ENCODE measurements at places on chromosomes 7 and 10. TPM values are rescaled to one million over a fixed set of nuclear protein-coding genes. Genes with fewer than 3 reads are reported as not detected.
A peak's percentile ranks its signal among the peaks of the same experiment; 100 is the strongest.

- peaks cover 4% of the 10 kb centered on the region for H3K4me1 ChIP-seq
- no peak overlapping the region for H3K4me3 ChIP-seq
- no peak overlapping the region for H3K27ac ChIP-seq
- DNase-seq, result no peak
- no peaks in the 10 kb centered on the region for H3K36me3 ChIP-seq
These were observed 868 bp downstream of the EMX2 start for GRCh38 chr10:117543225-117544003.

GRCh38 chr7:148419856-148420832 is 170.4 kb upstream of the C7orf33 start:
- H3K27me3 ChIP-seq, result no peaks in the 10 kb centered on the region
- H3K4me3 ChIP-seq, result no peak overlapping the region
- H3K36me3 ChIP-seq, result no peaks in the 10 kb centered on the region
- no peak for DNase-seq

- no peak for DNase-seq
- H3K27ac ChIP-seq, result no peak overlapping the region
- no peaks in the 10 kb centered on the region for H3K4me1 ChIP-seq
- H3K27me3 ChIP-seq, result no peaks in the 10 kb centered on the region
- H3K4me3 ChIP-seq, result no peak overlapping the region
These were observed 399.5 kb upstream of the ANKRD30A start for GRCh38 chr10:36725581-36726520.

DNA sequence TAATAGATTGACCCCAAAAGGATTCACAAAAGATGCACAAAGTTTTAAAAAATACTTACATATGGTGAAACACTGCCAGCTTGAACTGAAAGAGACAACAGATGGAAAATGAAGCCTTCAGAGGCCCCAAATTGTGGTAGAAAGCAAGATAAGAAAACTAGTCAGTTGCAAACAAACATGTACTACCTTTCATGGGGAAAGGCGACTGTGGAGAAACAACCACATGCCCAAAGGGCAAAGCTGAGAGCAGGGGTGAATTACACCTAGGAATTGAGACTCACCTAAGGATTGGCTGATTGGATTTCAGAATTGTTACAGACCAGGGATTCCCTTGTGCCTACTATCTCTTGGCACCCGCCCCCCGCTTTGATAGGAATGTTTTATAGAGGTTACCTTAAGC is 13.1 kb downstream of the EPC1 start:
- H3K27ac ChIP-seq, result no peak overlapping the region
- H3K4me1 ChIP-seq, result peaks cover 96% of the 10 kb centered on the region
- no peak for DNase-seq
- H3K27me3 ChIP-seq, result no peaks in the 10 kb centered on the region

- H3K36me3 ChIP-seq, result no peaks in the 10 kb centered on the region
- no peak overlapping the region for H3K27ac ChIP-seq
- H3K4me1 ChIP-seq, result no peaks in the 10 kb centered on the region
These were observed 24.9 kb downstream of the INSIG1 start for GRCh38 chr7:155322530-155322929.

DNA sequence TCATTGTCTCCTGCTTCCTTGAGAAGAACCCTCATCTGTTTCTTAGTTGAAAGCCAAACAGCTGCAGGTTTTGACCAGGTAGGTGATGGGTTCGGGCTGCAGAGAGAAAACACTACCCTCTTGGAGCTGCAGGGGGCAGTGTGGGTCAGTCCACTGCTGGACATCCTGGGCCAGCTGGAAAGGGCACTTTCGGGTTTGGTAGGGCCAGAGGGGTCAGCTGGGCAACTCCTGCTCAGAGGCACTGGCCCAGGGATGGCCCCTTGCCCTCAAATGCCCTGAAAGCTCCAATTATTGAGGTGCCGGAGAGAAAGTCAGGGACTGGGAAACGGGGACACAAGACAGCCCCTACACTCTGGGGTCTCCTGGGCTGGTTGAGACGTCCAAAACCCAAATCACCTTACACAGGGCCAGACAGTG is 90.7 kb downstream of the MKI67 start:
- H3K27ac ChIP-seq, result no peak overlapping the region
- no peaks in the 10 kb centered on the region for H3K4me1 ChIP-seq
- H3K36me3 ChIP-seq, result no peaks in the 10 kb centered on the region
- DNase-seq, result peak; percentile 59

DNA sequence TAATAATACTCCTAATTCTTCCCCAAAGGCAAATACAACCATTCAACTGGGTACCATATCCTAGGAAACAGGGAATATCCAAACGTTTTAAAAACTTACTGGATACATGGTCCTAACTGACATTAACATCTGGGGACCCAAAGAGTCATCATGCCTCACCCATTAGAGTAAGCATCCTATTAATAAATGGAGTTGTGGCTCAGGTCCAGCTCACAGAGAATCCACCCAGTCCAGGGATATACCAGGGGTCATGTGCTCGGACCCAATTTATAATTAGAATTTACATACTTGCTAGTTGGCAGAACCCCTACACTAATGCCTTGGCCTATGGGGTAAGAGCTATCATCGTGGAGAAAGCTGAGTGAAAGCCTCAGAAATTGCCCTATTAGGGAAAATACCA is 670.0 kb downstream of the XPNPEP1 start:
- H3K27me3 ChIP-seq, result no peaks in the 10 kb centered on the region
- no peaks in the 10 kb centered on the region for H3K36me3 ChIP-seq
- H3K27ac ChIP-seq, result no peak overlapping the region
- no peaks in the 10 kb centered on the region for H3K4me1 ChIP-seq
- H3K4me3 ChIP-seq, result no peak overlapping the region

DNA sequence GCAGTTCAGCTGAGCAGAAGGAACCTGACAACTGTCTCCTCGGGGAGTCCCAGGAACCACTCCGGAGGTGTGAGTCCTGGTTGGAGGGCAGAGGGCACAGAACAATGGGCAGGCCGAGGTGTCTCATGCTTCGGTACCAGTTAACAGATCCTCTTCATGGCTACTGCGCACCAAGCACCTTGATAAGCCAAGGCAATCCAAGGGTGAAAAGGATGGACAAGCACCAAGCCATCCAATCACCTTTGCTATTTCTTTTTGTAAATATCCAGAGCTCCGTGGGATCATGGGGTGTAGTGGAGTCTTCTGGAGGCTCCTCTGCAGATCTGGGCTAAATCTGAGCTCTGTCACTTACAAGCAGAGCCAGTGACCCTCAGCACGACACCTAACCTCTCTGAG is 233.5 kb downstream of the WDR11 start:
- no peaks in the 10 kb centered on the region for H3K36me3 ChIP-seq
- no peak overlapping the region for H3K4me3 ChIP-seq
- no peaks in the 10 kb centered on the region for H3K4me1 ChIP-seq
- no peak for DNase-seq
- H3K27ac ChIP-seq, result no peak overlapping the region

DNA sequence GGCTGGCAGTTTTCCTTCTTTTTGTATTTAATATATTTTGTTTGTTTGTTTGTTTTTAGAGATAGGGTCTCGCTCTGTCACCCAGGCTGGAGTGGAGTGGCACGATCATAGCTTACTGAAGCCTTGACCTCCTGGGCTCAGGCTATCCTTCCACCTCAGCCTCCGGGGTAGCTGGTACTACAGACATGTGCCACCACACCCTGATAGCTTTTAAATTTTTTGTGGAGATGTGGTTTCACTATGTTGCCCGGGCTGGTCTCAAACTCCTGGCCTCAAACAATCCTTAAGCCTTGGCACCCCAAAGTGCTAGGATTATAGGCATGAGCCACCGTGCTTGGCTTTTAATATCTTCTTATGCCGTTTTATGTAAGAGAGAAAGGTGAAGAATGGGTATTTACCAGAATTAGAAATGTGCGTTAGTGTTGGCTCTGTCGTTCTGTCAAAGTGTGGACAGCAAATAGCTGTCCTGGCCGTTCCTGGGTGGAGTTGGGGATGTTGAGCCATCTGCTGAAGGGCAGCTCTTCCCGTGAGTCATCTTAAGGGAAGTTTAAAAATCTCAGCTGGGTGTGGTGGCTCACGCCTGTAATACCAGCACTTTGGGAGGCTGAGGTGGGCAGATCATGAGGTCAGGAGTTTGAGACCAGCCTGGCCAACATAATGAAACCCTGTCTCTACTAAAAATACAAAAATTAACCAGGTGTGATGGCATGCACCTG is 14.8 kb downstream of the OGDH start:
- H3K4me1 ChIP-seq, result peaks cover 66% of the 10 kb centered on the region
- no peak overlapping the region for H3K27ac ChIP-seq
- no peak for DNase-seq
- H3K36me3 ChIP-seq, result peaks cover 16% of the 10 kb centered on the region
- no peaks in the 10 kb centered on the region for H3K27me3 ChIP-seq

DNA sequence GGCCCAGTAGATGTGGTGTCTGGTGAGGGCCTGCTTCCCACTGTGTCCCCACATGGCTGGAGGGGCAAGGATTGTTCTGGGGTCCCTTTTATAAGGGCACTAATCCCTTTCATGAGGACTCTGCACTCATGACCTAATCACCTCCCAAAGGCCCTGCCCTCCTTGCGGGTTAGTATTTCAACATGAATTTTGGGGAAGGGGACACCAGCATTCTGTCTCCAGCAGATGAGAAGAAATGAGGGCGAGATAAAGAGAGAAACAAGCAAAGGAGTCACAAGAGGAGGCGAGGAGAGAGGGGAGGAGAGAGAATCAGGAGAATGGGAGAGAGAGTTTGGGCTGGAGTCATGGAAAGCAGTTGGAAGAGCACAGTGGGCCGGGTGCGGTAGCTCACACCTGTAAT is 83.7 kb downstream of the C10orf105 start:
- H3K27ac ChIP-seq, result peak overlapping the region; percentile 54
- no peaks in the 10 kb centered on the region for H3K36me3 ChIP-seq
- DNase-seq, result no peak
- H3K4me1 ChIP-seq, result no peaks in the 10 kb centered on the region
- no peak overlapping the region for H3K4me3 ChIP-seq

- no peaks in the 10 kb centered on the region for H3K36me3 ChIP-seq
- H3K27ac ChIP-seq, result no peak overlapping the region
- H3K4me1 ChIP-seq, result no peaks in the 10 kb centered on the region
These were observed 56.3 kb downstream of the RASGEF1A start for GRCh38 chr10:43210556-43210955.

GRCh38 chr7:15567652-15568051 is 5.8 kb upstream of the AGMO start:
- no peaks in the 10 kb centered on the region for H3K36me3 ChIP-seq
- H3K4me3 ChIP-seq, result no peak overlapping the region
- H3K27me3 ChIP-seq, result no peaks in the 10 kb centered on the region
- no peak for DNase-seq
- H3K4me1 ChIP-seq, result no peaks in the 10 kb centered on the region
- no peak overlapping the region for H3K27ac ChIP-seq

DNA sequence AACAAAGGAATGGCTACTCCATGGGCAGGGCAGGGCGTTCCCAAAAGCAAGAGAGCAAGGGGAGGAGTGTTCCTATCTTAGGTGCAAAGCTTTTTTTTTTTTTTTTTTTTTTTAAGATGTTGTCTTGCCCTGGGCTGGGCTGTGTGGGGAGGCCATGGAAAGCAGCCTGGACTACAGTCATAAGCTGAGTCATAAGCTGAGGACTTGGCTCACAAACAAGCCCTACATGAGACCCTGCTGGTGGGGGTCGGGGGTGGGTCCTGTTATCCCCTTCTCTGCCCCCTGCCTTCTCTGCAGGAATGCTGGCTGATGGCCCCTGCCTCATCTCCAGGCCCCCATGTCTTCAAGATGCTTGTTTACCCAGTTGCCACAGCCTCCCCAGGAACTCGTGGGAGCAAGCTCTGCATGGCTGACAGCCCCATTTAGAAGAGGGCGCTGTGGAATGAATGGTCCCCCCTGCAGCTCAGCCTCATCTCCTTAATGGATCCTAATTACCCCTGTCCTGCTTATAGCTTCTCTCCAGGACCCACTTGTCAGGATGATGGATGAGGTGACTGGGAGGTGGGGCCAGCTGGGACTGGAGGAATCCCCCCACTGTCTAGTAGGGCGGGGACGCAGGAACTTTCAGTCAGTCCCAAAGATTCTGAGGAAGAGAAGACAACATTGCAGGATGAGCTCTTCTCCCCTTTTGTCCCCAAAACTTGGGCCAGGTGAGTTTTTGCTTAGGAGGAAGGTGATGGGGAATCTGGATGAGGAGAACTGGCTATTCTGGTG is 340.8 kb upstream of the PODXL start:
- no peaks in the 10 kb centered on the region for H3K27me3 ChIP-seq
- no peak overlapping the region for H3K27ac ChIP-seq
- no peak for DNase-seq
- H3K4me3 ChIP-seq, result no peak overlapping the region

DNA sequence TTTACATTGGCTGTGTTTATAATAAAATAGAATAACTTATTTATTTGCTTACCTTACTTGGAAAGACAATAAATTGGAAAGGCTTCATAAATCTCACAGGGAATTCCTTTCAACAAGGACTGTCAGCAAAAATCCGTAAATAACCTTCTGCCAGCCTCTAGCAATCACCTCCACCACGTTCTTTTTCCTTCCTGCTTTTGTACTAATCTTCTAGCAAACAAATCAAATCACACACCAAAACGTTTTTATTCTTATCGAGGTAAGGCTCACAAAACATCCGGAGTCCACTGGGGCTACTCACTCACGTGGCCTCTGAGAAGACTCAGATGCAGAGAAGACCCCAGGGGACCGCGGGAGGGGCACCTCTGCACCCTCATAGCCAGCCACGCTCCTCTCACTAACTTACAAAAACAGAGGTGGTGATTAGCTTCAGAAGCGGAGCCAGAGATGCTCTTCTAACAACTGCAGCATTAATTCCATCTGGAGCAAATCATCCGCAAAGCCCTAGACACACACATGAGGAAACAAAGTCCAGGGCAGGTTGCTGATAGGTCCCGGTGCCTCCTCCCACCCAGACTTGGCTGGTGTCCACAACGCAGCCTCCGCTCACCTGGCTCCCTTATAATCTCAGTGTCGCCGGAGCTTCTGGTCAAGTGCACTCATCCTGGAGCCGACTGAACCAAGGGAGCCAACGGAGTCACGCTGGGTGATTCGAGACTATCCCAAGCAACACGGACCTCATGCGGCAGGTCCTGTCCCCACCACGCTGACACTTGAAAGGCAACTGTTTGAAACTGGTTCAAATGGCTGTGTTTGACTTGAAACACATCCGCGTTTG is 22.5 kb downstream of the CTBP2 start:
- no peak for DNase-seq
- no peaks in the 10 kb centered on the region for H3K27me3 ChIP-seq
- H3K4me1 ChIP-seq, result no peaks in the 10 kb centered on the region
- no peaks in the 10 kb centered on the region for H3K36me3 ChIP-seq
- H3K4me3 ChIP-seq, result no peak overlapping the region

- H3K27ac ChIP-seq, result no peak within 1 kb of the TSS
- H3K27me3 ChIP-seq, result peaks cover 14% of the 10 kb centered on the region
- H3K36me3 ChIP-seq, result no peaks in the 10 kb centered on the region
- no peak for DNase-seq
- no peaks in the 10 kb centered on the region for H3K4me1 ChIP-seq
These were observed at the start of gene STEAP2 for GRCh38 chr7:90211391-90212148. Gene STEAP2, plus strand, starts transcription at chr7:90211740. Its CDS starts 13,343 bp downstream, at chr7:90225083.

Gene C7orf57
- 0.66 TPM for total RNA-seq

Gene ZCWPW1
- total RNA-seq, result 5.0 TPM

Gene TAS2R16
- total RNA-seq, result not detected

Gene OR9A2
- not detected for total RNA-seq

Gene JCAD
- total RNA-seq, result 0.02 TPM

Gene KCP
- 0.84 TPM for total RNA-seq

Gene UNCX
- not detected for total RNA-seq

Gene ANKRD61
- 0.24 TPM for total RNA-seq

Gene PPP1R17
- total RNA-seq, result not detected

Gene UCMA
- total RNA-seq, result not detected

Gene MICU1
- total RNA-seq, result 26.9 TPM

Measured in CD8-positive, alpha-beta memory T cell (primary cell).